ENCODE measurements at places on chromosomes 6 and 20.

- no peak overlapping the region for H3K4me3 ChIP-seq
- H3K36me3 ChIP-seq = no peaks in the 10 kb centered on the region
- no peak overlapping the region for H3K27ac ChIP-seq
- no peak for DNase-seq
- H3K27me3 ChIP-seq = no peaks in the 10 kb centered on the region
- H3K4me1 ChIP-seq = no peaks in the 10 kb centered on the region
These were observed 26.6 kb upstream of the ILRUN start for GRCh38 chr6:34723203-34723602.

DNA sequence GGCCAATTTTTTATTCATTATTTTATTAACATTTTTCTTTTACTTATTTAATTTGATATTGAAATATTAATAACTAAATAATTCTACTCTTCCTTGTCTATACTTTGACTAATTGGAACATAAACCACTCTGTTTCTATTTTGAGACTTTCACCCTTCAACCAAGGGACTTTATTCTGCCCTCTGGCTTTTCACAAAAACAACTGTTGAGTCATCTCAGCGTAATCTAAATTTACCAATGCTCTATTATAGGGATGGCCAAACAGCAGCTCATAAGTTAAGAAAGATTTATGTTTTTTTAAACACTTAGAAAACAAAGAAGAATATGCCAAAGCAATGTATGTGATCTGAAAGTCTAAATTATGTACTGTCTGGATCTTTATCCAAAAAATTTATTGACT is 46.7 kb downstream of the DOP1A start:
- H3K4me1 ChIP-seq = no peaks in the 10 kb centered on the region
- no peak for DNase-seq
- no peaks in the 10 kb centered on the region for H3K27me3 ChIP-seq

GRCh38 chr20:53175135-53175780 is 203.1 kb downstream of the TSHZ2 start:
- H3K27me3 ChIP-seq = peaks cover 52% of the 10 kb centered on the region
- H3K36me3 ChIP-seq = no peaks in the 10 kb centered on the region
- H3K27ac ChIP-seq = no peak overlapping the region
- H3K4me3 ChIP-seq = no peak overlapping the region
- no peaks in the 10 kb centered on the region for H3K4me1 ChIP-seq

DNA sequence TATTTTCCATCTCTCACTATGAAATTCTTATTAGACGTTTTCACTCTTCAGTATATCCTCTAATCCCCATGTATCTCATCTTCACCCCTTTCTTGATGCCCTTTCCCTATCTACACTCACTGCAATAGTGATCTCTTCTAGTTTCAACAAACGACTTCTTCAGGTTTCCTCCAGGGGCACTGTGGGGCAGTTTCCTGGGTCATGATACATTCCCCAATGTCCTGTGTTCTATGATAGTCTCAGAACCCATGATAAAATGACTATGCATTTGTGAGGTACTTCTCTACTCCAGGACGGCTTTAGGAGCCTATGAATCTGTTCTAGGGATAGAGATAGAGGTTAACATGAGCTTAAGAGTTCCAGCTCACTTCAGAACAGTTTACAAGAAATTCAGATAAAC is 183.3 kb downstream of the FOXC1 start:
- no peak for DNase-seq
- no peaks in the 10 kb centered on the region for H3K27me3 ChIP-seq
- H3K4me1 ChIP-seq = peaks cover 3% of the 10 kb centered on the region
- H3K27ac ChIP-seq = no peak overlapping the region
- no peak overlapping the region for H3K4me3 ChIP-seq
- H3K36me3 ChIP-seq = no peaks in the 10 kb centered on the region

DNA sequence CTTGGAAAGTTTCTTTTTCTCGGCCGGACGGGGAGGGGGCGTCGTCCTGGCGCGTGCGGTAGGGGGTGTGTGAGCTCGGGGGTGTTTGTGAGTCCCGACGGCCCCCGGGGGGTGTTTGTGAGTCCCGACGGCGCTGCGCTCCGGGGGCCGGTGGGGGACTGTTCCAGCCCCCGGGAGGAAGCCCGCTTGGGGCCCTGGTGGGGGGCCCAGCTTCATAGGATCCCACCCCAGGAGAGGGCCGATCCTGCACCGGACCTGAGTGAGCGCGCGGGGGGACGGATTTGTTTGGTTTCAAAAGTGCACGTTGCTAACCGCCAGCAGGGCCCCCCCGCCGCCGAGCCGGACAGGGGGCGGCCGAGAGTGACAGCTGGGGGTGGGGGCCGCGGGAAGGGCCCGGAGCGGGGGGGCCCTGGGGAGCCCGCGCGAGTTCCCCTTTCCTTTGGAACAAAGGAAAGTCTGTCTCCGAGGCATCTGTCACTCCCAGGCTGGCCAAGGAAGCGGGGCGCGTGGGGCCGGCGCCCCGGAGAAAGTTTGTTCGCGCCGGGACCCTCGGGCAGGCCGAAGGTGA is 485 bp downstream of the TGIF2 start:
- peak overlapping the region; percentile 89 for H3K27ac ChIP-seq
- peaks cover 29% of the 10 kb centered on the region for H3K4me1 ChIP-seq
- no peaks in the 10 kb centered on the region for H3K27me3 ChIP-seq
- peaks cover 28% of the 10 kb centered on the region for H3K36me3 ChIP-seq
- DNase-seq = no peak
- H3K4me3 ChIP-seq = peak overlapping the region; percentile 80

DNA sequence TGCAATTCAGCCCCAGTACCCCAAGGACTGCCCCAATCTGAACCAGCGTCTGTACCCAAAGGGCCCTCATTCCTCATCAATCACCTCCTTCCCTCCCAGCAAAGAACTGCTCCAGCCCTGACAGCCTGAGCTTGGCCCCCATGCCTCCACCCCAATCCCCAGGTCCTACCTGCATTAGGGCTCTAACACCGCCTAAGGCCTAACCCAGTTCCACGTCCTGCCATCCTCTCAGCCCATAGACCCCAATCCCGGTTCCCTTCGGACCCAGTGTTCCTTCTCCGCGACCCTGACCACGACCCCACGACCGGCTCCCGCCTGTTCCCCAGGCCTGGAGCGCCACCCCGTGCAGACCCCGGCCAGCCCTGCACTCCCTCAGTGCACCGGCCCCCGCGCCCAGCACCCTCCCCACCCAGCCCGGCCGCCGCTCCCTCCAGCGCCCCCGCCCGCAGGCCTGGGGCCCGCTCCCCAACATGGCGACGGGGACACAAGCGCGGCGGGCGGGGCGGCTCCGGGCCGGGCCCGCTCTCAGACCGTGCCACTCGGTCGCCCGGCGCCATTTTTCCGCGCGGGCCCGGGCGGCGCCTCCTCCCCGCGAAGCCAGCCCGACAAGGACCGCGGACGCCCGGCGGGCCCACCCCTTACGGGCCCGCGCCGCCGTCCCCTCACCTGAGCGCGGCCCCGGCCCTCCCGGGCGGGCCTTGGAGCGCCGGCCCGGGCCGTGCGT is 483 bp downstream of the NCOA6 start:
- peak overlapping the region; percentile 93 for H3K4me3 ChIP-seq
- H3K27ac ChIP-seq = peak overlapping the region; percentile 92
- H3K27me3 ChIP-seq = no peaks in the 10 kb centered on the region

GRCh38 chr6:110593637-110594036 is 117.2 kb upstream of the SLC22A16 start:
- no peaks in the 10 kb centered on the region for H3K27me3 ChIP-seq
- H3K27ac ChIP-seq = no peak overlapping the region
- peaks cover 2% of the 10 kb centered on the region for H3K4me1 ChIP-seq
- no peaks in the 10 kb centered on the region for H3K36me3 ChIP-seq

DNA sequence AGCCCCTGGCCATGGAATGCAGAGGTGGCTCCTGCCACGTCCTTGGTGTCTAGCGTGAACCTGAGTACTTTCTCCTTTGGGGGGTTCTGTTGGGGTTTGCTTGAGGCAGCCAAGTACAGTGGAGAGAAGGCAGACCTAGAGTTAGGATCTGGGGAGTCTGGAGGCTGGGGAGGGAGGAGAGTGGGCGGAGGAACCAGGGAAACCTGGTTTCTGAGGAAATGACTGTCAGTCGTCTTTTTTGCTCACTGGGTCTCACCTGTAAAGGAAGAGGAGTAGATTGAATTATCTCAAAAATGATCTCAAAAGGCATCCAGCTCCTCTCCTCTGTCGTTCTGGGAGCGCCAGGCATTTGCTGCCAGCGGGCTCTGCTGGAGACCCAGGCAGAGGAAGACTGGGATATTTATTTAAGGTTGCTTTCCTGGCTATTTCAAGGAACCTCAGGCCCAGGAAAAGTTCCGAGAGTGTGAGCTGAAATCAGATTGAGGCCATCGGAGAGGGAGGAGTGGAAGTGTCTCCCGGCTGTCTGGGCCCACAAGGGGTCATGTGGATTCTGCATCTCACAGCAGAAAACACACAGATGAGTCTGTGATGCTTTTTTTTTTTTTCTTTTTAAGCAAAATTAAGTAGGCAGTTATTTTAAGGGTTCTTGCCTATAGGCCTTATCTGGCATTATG is 16.1 kb downstream of the EPB41L1 start:
- no peak overlapping the region for H3K27ac ChIP-seq
- H3K4me3 ChIP-seq = no peak overlapping the region
- DNase-seq = no peak
- no peaks in the 10 kb centered on the region for H3K27me3 ChIP-seq

DNA sequence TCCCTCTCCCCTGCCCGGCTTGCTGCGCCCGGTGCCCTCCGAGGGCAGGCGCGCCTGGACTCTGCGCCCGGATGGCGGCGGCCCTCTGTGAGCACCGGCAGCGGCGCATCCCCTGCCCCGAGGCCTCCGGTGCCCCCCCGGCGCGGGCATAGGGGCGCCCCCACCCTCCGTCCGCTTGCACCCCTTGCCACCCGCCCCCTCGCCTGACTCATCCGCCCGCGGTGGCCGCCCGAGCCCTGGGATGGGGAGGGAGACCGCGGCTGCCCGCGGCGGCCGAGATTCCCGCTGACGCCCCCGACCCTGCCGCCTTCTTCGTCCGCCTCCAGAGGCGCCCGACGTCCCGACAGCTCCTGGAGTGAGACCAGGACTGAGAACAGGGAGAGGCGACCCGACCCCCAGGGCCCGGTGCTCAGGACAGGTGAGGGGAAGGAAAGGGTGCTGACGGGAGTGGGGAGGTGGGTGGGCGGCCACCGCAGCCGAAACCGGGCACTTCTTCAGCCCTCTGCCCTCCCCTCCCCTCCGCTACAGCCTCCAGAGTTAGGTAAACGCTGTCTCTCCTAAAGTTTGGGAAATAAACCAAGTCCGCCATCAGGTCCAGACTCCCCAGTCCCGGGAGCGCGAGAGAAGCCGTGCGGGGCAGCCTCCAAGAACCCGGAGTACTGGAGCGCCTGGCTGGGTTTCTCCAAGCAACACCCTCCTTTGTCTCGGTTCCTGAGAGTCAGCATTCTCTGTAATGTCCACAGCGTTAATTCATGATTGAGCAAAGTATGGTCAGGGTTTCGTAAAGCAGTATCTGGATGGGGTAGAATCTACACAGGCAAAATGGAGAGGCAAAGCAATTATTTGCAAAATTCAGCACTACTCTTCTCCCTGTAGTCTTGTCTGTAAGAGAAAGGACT is 539 bp downstream of the TMEM200A start:
- DNase-seq = no peak
- peaks cover 3% of the 10 kb centered on the region for H3K36me3 ChIP-seq
- peaks cover 11% of the 10 kb centered on the region for H3K4me1 ChIP-seq

- DNase-seq = no peak
- peaks cover 6% of the 10 kb centered on the region for H3K4me1 ChIP-seq
- H3K27me3 ChIP-seq = peaks cover 30% of the 10 kb centered on the region
These were observed 75.4 kb upstream of the PBOV1 start for GRCh38 chr6:138293428-138294395.

GRCh38 chr6:96153775-96154174 is 138.0 kb downstream of the FUT9 start:
- H3K4me1 ChIP-seq = peaks cover 9% of the 10 kb centered on the region
- no peaks in the 10 kb centered on the region for H3K36me3 ChIP-seq
- no peak overlapping the region for H3K27ac ChIP-seq

DNA sequence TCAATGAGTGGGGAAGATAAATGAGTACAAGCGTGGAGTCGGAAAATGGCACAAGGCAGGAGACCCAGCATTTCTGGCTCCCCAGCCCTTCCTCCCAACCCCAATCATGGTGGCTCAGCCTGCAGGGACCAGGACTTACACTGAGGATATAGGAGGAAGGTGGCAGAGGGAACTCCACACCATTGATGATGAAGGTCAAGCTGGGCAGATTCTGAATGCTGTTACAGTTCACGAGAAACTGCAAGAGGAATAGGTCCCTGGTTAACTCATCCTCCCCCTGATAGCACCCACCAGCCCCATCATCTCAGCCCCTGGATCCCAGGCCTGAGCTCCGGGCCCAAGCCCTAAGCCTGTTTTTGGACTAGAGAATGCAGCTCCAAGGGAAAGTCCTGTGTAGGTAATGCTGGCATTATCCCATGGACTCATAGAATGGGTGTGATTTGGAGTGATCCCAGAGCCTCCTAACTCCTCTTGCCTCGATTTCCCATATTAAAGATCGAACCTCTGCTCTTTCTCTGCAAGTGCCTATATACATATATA is 2.3 kb upstream of the TFEB start:
- H3K27ac ChIP-seq = no peak overlapping the region
- DNase-seq = no peak
- H3K36me3 ChIP-seq = peaks cover 19% of the 10 kb centered on the region
- H3K4me1 ChIP-seq = peaks cover 13% of the 10 kb centered on the region
- H3K4me3 ChIP-seq = no peak overlapping the region

GRCh38 chr20:44187772-44188709 is 1.1 kb upstream of the JPH2 start:
- H3K4me3 ChIP-seq = peak overlapping the region; percentile 10
- H3K36me3 ChIP-seq = no peaks in the 10 kb centered on the region
- no peak overlapping the region for H3K27ac ChIP-seq
- H3K4me1 ChIP-seq = peaks cover 6% of the 10 kb centered on the region
- no peak for DNase-seq

DNA sequence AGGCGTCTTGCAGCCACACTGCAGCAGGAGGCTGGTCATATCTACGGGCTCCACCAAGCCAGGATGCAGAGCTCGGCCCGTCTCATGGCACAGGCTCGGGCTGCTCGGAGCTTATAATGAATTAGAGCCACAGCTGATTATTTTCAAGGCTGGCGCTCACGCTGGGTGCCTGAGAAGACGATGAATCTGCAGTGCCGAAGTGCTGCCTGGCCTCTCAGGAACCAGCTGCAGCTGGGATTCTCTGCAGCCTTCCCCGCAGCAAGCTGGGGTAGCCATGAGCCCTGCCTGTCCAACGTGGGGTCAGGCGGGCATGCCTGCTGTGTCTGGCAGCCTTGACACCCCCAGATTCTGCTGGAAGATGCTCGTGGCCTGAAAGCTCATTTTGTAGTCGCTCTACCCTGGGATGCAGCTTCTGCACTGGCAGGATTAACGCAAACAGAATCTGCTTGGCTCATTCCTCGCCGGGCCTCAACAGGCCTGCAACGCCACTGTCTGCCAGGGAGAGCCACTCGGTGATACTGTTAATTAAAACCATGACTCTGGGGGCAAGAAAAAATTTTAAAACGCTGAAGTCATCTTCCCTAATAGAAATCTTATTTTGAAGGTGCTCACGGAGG is 104.3 kb downstream of the CDH26 start:
- H3K4me3 ChIP-seq = no peak overlapping the region
- H3K27ac ChIP-seq = peak overlapping the region; percentile 62
- H3K27me3 ChIP-seq = no peaks in the 10 kb centered on the region
- peaks cover 40% of the 10 kb centered on the region for H3K4me1 ChIP-seq

DNA sequence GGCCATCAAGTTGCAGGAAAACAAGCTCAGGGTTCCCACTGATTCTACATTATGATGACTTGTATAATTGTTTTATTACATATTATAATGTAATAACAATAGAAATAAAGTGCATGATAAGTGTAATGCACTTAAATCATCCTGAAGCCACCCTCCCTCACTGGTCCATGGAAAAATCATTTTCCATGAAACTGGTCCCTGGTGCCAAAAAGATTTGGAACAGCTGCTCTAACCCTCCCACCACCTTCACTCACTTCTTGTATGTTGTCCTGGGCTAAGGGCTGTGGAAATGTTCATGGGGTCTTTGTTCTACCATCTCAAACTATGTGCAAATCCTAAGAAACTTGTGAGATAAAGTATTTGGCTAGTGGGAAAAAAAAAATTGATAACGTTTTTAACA is 133.8 kb downstream of the LRRC1 start:
- H3K27ac ChIP-seq = no peak overlapping the region
- no peak overlapping the region for H3K4me3 ChIP-seq
- no peaks in the 10 kb centered on the region for H3K4me1 ChIP-seq
- H3K27me3 ChIP-seq = no peaks in the 10 kb centered on the region
